ENCODE measurements at places on chromosomes 16 and 17. TPM values are rescaled to one million over a fixed set of nuclear protein-coding genes. Genes with fewer than 3 reads are reported as not detected.

DNA sequence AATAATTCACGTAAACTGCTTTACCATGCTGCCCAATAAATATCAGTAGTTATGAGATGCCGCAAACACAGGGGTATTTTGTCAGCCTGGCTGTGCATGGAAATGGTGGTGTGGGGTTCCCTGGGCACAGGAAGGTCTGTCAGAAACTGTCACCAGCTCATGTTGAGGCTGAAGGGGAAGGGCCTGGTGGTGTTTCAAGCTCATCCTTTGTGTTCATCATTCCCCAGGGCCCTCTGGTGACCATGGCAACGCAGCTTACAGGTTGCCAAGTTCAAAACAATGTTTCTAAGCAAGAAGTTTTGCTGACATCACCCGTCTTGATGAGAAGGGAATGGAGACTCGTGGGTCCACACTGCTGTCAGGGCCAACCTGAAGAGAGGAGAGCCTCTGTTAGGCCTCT is 348.9 kb upstream of the C16orf82 start:
- no peak for DNase-seq

The UNC13D gene
- total RNA-seq, result not detected

The ANTKMT gene
- total RNA-seq, result 18.0 TPM

The DECR2 gene
- 10.1 TPM for total RNA-seq

The IRX3 gene
- total RNA-seq, result 15.1 TPM
